ENCODE measurements at places on chromosomes 3 and 15.

- DNase-seq = no peak
These were observed 51.0 kb downstream of the GMPS start for GRCh38 chr3:155921486-155921885.

- DNase-seq = no peak
These were observed 26.3 kb downstream of the NGRN start for GRCh38 chr15:90291679-90292356.

DNA sequence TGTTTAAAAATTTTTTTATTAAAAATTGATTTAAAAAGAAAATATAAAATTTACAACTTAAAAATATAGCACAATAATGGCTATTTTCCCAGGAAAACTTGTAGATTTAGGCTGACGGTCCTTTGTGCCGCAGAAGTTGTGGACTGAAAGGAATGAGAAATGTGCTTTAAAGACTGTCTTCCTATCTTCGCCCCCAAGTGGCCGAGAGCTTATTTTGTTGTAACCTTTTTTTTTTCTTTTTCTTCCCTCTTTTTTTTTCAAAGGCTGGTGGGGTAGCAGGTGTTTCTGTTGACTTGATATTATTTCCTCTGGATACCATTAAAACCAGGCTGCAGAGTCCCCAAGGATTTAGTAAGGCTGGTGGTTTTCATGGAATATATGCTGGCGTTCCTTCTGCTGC lies 15.5 kb downstream of the SLC25A26 start:
- DNase-seq = no peak

DNA sequence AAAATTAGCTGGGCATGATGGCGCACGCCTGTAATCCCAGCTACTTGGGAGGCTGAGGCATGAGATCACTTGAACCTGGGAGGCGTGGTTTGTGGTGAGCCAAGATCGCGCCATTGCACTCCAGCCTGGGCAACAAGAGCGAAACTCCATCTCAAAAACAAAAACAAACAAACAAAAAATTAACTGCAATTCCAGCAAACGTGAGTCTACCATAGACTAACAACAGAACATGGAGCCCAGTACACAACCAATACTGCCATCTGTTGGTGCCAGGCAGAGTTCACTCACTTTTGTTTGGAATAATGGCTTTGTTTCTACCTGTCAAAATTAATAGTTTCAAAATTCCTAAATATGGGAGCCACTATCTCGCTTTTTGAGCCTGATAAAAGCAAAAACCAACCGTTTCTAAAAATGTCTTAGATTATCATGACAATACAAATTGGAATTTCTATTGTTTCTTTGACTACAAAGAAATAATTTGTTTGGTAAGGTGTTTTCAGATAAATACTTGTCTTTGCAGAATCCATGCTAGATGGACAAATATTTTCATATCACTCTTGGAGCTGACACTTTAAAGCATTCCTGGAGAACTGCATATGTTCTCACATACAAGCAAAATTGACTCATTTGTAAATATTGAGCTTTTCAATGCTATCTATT lies 45.0 kb downstream of the GPR176 start:
- no peak for DNase-seq
